ENCODE measurements at places on chromosomes 5 and 9.

DNA sequence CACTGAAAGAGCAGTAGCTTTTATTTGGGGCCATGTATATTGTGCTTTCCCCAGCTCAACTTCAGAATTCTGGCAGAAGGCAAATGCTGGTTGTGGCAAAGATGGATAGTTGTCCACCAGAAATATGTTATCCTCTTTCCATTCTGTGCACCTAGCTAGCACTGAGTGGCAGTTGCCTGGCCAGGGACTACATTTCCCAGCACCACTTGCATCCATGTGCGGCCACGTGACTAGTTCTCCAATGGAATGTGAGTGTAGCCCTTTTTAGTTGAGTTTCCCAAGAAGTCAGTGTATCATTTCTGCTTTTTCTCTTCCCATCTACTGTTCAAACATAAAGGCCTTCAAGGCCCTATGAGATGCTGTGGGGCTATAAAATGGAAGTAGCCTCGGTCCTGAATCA is 354.0 kb upstream of the CLINT1 start:
- no peak for DNase-seq

DNA sequence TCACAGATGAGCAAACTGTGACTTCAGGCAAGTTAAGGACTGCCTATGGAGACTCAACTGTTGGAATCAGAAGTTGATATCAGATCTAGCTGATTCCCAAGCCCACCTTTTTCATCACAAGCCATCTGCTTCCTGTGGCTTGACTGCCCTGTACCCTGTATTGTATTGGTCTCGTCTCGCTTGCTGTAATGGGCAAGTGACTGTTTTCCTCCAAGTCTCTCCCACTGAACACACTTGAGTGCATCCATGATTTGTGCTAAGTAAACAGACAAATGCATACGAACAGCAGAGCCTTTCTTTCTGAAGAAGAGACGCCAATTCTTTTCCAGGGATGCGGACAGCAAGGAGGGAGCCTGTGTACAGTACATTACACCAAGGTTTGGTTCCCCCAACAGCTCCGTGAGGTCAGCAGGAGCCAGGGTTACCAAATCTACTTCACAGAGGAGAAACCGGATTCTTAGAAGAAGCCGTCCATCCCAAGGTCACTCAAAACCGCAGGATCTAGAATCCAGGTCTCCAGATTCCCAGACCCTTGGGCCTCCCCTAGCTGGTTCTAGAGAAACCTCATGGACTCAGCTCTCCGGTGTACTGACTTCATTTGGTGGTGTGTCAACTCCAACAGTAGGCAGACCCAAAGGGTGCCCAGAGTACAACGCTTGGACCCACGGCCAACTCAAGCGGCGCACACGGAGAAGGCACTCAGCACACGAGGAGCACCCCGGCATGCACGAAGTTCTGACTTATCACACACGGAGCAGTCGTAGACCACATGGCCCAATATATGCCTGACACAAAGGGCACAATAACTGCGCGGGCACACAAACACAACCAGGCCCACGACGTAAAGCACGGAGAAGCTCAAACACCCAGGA is 1.1 kb downstream of the BAG1 start:
- DNase-seq: no peak

DNA sequence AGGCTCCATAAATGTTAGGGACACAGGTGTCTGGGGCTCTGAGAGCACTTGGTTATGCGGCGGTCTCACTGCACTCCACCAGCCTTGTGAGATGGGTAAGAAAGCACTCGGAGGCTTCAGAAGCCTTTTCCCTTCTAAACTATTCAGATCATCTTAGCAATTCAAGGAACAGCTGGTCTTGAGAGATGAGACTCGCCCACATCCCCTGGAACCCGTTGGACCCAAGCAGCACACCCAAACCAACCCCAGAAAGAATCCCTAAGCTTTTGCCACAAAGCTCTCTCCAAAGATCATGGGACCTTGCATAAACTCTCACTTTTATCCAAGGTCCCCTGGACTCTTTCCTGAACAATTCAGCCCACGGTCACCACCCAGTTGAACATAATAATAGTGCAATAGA is 90.2 kb downstream of the RAPGEF1 start:
- no peak for DNase-seq

GRCh38 chr5:378976-379742 is 57.6 kb downstream of the AHRR start:
- DNase-seq: no peak

Measured in stimulated activated CD8-positive, alpha-beta memory T cell treated with anti-CD3 and anti-CD28 coated beads, Interleukin-2, amount 100 ng/mL, for 1 hour (primary cell).